ENCODE measurements at places on chromosomes 4 and X.
A peak's percentile ranks its signal among the peaks of the same experiment; 100 is the strongest.

- DNase-seq, result no peak
These were observed 91.0 kb downstream of the AMMECR1 start for GRCh38 chrX:110226931-110227330.

DNA sequence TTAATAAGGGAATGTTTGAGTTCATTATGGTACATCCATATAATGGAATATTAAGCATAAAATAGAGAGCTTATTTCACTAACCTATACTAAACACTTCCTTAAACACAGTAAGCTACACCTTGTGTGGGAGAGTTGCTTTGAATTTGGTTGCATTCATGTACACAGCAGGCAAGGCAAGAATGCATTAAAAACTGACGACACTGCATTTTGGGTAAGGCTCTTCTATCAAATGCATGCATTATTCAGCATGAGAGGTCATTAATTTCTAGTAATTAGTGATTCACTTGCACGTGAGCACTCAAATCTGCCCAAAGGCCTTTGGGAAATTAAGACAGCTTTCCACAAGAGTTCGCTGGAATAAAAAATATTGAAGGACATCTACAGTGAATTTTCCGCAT is 8.8 kb upstream of the C1GALT1C1 start:
- no peak for DNase-seq

GRCh38 chr4:8516061-8516573 is 64.1 kb upstream of the GPR78 start:
- no peak for DNase-seq

GRCh38 chr4:993111-994029 is at the start of gene SLC26A1:
Gene SLC26A1, minus strand, starts transcription at chr4:993404. Its CDS starts 1,701 bp downstream, at chr4:991703.
- no peak for DNase-seq

DNA sequence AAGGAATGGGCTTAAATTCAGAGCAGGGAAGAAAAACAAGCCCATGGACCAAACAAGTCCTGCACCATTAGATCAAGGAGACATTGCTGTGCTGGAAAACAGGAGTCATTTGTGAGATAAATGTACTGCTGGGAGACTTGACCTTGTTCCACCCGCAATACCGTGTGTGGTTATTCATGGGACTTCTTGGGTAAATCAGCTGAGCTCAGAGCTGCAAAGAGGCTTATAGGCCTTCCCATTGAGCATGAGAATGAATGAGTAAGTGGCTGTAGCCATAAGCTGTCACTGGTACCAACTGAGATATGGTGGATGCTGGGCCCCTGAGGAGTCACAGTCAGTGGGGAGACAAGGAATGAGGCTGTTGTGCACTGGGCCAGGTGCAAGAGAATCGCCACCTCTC is 2.3 kb upstream of the CYTL1 start:
- no peak for DNase-seq

DNA sequence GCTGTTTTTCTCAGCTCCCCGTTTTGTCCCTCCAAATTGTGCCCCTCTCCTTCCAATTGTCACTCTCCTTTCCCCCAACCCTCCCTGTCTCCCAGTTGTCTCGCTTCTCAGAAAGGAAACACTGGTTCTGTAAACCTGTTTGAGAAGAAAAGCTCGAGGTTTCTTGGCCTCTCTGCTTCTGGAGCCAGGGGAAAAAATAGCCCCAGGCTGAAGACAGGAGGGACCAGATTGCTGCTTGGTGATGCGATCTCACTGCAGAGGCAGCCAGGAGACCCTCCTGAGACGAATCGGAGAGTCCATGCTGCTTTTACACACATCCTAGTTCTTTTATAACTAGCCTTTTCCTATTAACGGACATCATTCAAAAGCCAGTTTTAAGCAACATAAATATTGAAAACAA is 21.2 kb downstream of the TRIML1 start:
- no peak for DNase-seq

- no peak for DNase-seq
These were observed 101.6 kb upstream of the TEX13D start for GRCh38 chrX:124230655-124231450.

- DNase-seq, result no peak
These were observed 89.9 kb downstream of the SPCS3 start for GRCh38 chr4:176409627-176410026.

GRCh38 chr4:147586032-147586431 is 31.2 kb upstream of the TMEM184C start:
- no peak for DNase-seq

DNA sequence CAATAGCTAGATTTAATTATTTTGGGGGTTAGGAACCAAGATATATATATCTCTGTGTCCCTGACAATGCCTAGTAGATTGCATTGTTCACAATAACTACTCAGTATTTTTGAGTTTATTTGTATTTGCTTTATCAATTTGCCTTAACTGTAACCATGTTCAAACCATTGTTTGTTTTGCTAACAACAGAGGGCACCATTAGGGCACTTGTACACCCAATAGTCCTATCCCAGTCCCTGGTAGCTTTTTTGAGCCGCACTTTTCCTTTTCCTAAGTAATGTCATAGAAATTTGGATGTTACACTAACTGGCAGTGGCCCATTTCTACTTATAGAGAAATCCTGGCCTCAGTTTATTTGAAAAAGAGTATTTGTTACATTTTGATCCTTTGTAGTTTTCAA is 575 bp upstream of the KLHL5 start:
- no peak for DNase-seq

GRCh38 chr4:109998867-109999584 is 86.3 kb downstream of the EGF start:
- peak; percentile 35 for DNase-seq

- DNase-seq, result no peak
These were observed 639.8 kb upstream of the INTU start for GRCh38 chr4:126992910-126993309.

- no peak for DNase-seq
These were observed 87.5 kb upstream of the UXT start for GRCh38 chrX:47746446-47746845.

DNA sequence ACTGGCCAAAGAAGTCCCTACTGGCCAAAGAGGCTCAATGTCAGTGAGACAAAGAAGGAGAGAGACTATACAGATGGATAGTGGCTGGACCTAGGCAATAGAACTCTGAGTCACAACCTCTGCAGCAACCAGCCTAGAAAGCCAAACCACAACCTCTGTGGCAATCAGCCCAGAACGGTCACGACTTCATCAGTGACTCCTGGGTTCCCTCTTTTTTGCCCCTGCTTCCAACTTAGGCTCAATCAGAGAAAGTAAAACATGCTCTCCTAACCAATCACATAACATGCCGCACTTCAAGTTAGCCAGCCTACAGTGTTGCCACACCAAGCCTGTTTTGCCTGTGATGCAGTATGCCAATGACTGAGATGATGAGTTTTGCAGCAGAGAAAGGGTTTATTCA is 203.4 kb downstream of the ANAPC10 start:
- no peak for DNase-seq

GRCh38 chrX:148333989-148334388 is 166.4 kb upstream of the AFF2 start:
- no peak for DNase-seq

GRCh38 chr4:142336251-142336934 is 509.7 kb downstream of the INPP4B start:
- no peak for DNase-seq

- DNase-seq, result no peak
These were observed 12.2 kb upstream of the WFS1 start for GRCh38 chr4:6257247-6258025.

DNA sequence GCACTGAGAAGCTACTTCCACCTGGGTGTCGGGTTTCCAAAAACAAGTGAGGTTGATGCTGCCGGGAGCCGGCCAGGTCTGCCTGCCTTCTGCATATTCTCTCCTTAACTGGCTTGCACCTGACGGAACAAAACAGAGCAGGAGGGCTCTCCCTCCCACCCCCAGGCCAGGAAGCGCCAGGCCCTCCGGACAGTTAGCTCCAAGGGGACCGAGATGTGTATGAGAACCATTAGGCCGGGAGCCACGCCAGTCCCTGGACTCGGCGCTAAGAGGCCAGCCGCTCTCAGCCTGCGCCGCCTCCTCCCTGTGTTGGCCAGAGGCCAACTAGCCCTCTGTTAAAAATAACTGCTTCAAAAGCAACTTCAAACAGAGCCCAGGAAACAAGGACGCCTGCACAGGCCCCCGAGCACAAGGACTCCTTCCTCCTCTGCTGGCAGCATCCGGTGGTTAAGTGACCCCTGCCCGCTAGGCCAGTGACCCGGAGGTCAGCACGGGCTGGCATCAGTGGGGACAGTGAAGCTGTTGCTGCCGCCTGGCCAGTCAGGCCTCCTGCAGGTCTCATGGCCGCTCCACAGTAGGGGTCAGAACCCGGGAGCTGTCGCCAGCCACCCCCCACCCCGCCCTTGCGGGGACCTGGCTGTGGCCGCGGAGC is 107.9 kb downstream of the ABLIM2 start:
- no peak for DNase-seq

DNA sequence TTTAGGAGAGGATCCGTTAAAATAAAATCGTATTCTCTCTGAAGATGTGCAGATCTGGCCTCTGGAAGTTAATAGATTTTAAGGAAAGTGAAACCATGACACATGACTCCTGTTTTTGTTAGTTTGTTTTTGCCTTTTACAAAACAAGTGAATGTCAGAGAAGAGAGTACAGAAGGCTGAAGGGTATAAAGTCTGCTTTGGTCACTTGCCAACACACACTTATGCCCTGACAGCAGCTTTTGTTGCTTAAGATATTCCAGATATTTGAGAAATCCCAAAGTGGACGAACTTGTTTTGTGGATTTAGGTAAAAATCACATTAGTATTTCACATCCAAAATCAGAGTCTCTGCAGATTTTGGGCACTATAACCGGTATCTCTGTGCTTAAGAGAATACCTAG is 192.4 kb upstream of the RASGEF1B start:
- no peak for DNase-seq

DNA sequence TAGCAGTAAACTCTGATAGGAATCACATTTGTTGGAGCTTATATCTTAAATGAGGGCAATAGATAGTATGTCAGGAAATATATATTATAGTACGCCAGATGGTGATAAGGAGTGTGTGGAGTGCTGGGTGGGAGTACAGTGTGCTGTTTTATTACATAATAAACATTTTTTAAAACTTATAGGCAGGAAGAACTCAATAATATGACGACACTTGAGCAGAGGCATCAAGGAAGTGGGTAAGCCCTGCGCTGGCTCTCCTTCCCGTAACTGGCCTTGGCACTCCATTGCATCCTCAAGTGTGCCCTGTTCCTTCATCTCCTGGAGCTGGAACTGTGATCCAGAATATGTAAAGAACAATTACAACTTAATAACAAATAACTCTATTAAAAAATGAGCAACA is 123.8 kb downstream of the ELOVL6 start:
- DNase-seq, result no peak

GRCh38 chr4:177308125-177308524 is 1.5 kb upstream of the NEIL3 start:
- DNase-seq, result no peak

DNA sequence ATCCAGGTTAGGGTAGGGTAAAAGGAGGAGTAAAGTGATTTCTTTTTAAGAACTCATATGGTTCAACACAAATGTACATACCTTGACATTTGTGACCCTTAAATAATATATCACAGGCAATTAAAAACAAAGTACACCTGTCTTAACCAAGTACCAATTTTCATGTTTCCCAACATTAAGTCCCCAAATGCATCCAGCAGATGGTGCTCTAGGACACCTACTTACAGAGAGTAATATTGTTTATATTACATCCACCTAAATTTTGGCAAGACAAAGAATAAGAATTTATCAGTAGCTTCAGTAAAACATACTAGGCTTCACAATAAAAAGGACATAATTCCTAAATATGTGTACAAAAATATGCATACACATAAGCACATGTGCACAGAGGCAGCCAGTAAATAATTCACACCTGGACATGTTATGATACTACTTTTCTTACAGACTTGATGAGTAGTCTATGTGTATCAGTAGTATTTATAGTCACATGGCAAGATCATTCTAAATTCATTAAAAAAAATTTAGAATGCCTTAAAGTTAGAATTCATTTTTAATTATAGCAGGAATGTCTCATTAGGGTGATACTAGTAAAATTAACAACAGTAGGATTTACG is 219.7 kb downstream of the DCLK2 start:
- DNase-seq, result no peak

GRCh38 chr4:11116940-11117339 is 311.8 kb downstream of the HS3ST1 start:
- DNase-seq, result no peak

DNA sequence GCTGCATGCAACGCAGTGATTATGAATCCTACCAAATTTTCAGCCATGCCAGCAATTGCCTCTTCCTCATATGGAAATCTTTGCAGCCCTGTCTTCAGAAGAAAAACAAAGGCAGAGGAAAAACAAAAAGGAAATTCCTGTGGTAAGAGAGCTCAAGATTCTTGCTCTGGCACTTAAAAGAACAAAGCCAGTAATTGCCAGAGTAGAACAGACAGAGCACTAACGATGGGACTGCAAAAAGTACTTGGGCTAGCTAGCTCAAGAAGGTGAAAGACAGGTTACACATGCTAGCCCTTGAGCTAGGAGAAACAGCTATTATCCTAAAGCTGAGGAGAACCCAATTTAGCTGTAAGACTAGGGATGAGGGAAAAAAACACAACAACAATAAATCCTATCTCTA is 582.3 kb downstream of the KCNIP4 start:
- no peak for DNase-seq
